ENCODE measurements at places on chromosomes 1 and 21. TPM values are rescaled to one million over a fixed set of nuclear protein-coding genes. Genes with fewer than 3 reads are reported as not detected.

Gene MR1
- 35.8 TPM for total RNA-seq

Gene HES4
- total RNA-seq = 8.1 TPM

Gene KLF17
- under 0.01 TPM for total RNA-seq

Gene HOOK1
- total RNA-seq = not detected

Gene FAM72C
- 0.64 TPM for total RNA-seq

Gene LMO4
- total RNA-seq = 44.1 TPM
